ENCODE measurements at places on chromosomes 2 and 18.

DNA sequence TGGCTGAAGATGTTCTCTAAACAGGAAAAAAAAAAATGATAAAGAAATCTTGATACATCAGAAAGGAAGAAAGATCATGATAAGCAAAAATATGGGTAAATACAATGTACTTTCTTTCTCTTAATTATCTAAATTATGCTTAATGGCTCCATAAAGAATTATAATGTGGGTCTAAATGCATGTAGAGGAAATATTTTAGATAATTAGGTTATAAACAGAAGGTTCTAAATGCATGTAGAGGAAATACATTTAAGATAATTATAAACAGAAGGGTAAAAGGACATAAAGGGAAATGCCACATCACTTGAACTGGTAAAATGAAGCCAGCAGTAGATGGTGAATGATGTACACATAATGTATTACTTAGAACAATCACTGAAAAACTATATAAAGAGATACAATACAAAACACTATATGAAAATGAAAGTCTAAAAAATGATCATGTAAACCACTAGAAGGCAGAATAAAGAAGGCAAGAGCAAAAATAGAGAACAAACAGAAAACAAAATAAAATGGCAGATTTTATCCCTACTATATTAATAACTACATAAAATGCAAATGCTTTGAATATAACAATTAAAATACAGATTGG lies 308.4 kb upstream of the CDH2 start:
- DNase-seq: no peak

GRCh38 chr2:231552752-231553151 lies 22.5 kb upstream of the NMUR1 start:
- DNase-seq: no peak

DNA sequence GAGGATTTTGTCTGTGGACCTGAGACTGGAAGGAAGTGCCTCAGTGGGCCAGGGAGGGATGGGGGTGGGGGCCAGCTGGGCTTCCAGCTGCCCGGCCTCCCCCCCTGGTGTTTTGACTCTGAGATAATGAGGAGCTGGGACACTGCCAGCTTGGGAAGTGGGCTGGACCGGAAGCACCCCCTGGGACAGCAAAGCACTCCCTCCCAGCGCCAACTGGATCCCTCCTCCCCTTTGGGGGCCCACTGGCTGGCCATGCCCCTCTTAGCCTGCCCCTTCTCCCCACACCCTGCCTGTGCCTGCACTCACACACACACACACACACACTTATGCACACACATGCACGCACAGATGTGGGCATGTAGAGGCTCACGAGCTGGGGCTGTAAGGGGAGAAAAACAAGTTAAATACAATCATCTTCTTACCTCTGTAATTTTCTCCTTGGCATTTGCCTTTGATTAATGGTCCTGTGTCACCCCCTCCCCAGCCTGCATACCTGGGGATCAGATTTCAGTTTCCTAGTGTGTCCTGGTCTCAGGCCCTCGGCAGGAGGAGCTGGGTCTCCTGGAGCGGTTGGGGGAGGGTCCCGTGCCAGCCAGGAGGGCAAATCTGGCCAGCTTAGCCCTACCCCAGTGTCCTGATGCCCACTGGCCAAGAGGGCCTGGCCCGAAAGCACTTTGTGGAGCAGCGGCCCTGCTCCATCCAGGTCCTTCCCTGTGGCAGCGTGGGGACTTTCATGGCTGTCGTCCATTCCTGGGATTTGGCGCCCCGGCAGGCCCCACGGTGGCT lies 3.6 kb downstream of the ITM2C start:
- DNase-seq: no peak

GRCh38 chr18:61731178-61731577 lies 161.6 kb downstream of the RNF152 start:
- no peak for DNase-seq

DNA sequence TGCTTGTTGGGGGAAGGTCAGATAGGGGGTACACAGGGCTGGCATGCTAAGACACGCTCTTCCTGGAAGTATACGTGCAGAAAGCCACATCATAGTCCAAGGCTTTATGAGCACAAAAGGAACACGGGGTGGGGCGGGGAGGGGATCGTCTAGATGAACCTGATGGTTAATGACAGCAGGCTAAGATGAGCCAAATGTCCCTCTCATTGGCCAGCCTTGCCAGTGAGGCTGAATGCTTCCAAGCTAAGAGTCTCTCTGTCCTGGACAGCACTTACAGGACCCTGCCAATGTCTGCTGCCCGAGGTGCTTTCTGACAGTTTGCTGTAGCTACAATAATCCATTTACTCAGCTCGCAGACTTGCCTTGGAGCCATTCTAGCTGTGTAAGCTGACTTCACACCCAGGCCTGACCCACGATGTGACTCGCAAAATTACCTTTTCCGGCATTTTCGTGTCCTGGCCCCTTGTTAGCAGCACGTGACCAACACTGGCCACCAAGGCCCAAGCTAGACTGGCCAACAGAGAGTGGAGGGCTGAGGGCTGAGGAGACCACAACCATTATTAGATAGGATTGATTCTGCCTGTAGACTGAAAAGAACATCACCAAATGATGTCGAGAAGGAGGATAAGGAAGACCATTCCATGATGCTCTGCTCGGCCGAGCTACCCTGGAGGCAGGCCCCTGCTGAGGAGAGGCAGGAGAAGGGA lies 84.2 kb downstream of the MALT1 start:
- no peak for DNase-seq

GRCh38 chr2:7683708-7684107 lies 766.5 kb downstream of the RNF144A start:
- DNase-seq: no peak

DNA sequence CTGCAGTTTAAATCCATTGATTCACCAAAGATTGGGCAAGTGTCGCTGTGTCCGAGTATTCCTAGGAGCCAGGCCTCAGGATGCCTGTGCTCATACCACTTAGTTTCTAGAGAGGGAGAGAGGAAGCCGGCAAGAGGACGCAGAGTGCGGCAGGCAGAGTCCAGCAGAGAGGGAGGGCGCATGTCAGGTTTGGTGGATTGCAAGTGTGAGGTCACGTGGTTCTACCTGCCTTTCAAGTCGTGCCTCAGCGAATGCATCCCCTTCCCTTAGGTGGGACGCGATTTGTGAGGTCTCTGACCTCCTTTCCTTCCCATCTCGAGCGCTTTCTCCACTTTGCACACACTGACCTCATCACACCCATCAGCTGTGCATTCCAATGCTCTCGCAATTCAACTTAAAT lies 188.1 kb downstream of the TMEM18 start:
- no peak for DNase-seq

GRCh38 chr2:162938387-162938786 lies 99.8 kb upstream of the KCNH7 start:
- no peak for DNase-seq

DNA sequence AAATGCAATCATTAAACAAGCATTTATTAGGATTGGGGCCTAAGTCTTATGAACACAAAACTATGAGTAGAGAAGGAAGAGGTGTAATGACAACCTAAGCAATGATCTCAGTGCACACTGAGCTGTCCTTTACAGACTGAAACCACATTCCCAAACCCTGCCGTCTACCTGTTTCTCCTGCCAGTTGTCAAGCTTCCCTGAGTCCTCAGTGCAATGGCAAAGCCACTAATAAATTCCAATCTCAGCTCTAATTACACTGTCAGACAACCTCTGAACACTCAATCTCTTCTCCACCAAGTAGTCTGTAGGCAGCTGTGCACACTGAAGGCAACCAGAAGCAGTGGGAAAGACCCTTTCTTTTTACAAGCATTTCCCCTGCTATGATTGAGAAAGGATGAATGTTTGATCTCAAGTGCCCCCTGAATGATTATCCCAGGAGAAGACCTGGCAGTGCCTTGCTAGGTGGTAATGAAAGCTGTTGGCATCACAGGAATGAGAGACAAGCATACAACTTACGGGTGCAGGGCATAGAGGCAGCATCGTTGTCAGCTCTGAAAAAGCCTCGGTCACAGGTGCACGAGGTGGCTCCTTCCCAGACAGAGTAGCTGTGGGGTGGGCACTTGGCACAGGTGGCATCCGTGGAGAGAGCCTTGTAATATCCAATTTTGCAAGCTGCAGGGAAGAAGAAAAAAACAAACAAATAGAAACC lies 71.4 kb downstream of the EPHA4 start:
- DNase-seq: no peak

DNA sequence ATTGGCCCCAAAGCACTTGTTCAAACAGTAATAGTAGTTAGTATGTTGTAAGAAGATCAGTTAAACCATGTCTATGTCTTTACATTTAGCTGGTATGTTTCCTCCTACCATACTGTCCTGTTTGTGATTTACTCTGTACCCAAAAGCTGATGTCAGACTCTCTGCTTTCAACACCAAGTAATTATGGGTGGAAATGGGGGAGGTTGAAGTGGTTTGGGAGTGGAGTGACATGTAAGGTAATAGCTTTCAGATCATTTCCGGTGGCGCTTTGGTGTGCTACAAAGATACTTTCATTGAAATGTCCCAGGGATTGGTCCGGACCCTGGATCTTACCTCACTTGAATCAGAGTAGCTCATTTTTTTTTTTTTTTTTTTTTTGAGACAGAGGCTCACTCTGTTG lies 39.7 kb upstream of the TGIF1 start:
- DNase-seq: no peak

- no peak for DNase-seq
Observed at GRCh38 chr2:85669549-85669948, 1.6 kb upstream of the SFTPB start.

DNA sequence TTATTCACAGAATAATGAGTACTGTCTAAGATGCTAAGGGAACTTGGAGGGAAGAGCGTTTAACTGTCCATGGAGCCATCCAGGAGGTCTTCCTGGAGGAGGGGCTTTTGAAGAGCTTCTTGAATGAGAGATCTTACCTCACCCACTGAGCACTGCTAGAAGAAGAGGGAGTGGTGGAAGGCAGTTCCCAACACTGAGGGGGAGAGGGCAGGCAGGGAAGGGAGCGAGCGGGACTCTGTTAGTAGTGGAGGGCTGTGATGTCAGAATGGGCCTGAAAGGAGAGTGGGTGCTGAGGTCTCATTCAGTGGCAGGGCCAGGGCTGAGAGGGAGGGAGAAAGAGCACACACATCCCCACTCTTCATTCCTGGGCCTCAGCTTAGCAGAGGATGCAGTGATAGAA lies 65.0 kb downstream of the NCK2 start:
- no peak for DNase-seq

- no peak for DNase-seq
Observed at GRCh38 chr2:167652401-167652800, 595.0 kb downstream of the STK39 start.

GRCh38 chr2:165897726-165898125 lies 55.9 kb downstream of the TTC21B start:
- no peak for DNase-seq

- DNase-seq: no peak
Observed at GRCh38 chr2:239190361-239190760, 210.5 kb downstream of the HDAC4 start.

- no peak for DNase-seq
Observed at GRCh38 chr18:7458884-7459283, 108.2 kb upstream of the PTPRM start.

GRCh38 chr2:188114014-188114413 lies 177.7 kb upstream of the GULP1 start:
- DNase-seq: no peak

DNA sequence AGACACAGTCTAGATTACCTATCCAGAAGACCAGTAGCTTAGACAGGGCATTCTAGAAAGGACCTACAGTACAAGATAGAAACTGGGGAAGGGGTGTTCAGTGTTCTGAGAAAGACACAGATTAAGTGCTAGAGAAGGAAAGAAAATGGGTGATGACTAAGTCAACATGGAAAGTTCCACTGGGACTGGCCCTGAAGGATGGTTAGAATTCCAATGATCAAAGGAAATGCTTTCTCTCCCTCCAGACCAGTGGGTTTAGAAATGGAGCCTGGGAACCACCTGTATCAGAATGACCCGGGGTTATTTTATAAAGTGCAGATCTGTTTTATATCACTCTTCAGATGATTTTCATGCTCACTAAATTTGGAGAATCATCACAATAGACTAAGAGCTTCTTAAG lies 5.8 kb upstream of the COLEC12 start:
- DNase-seq: no peak

DNA sequence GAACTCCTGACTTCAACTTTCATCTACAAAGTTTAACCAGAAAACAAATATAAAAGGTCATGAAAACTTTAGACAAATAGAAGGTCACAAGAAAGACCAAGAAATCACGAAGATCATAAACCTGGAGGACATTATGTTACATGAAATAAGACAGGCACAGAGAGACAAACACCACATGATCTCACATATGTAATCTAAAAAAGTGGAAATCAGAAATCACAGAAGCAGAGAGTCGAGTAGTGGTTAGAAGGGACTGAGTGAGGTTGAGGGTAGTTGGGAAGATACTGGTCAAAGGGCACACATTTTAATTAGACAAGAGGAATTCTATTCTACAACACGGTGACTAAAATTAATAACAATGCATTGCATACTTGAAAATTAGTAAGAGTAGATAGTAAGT lies 1.4 kb downstream of the GCFC2 start:
- DNase-seq: no peak

DNA sequence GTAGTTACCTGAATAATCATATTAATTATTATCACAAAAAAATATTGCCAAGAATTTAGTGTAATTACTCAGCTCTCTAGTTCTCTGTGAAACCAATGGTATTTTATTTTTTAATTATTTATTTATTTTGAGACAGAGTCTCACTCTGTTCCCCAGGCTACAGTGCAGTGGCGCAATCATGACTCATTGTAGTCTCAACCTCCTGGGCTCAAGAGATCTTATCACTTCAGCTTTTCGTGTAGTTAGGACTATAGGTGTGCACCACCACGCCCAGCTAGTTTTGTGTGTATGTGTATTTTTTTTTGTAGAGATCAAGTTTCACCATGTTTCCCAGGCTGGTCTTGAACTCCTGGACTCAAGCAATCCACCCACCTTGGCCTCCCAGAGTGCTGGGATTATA lies 440.4 kb upstream of the CDH20 start:
- no peak for DNase-seq

DNA sequence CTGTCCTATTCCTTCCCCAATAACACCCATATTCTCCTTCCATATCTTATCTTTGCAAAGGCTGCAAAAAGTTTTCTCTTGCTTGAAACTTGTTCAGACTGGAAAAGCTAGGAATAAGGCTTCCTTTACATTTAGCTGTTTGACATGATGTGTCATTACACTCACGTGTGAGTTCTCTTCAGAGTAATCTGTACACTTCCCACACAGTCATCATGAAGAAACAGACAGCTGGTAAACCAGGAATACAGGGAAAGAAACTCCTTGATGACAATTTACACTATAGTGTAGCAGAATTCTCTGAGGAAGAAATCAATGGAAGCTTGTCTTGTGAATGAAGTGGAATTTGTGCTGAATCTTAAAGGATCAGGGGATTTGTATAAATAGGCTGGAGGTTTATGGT lies 628.6 kb upstream of the CDH2 start:
- no peak for DNase-seq

GRCh38 chr2:151792589-151792988 lies 35.6 kb downstream of the ARL5A start:
- no peak for DNase-seq

- DNase-seq: no peak
Observed at GRCh38 chr2:128690869-128691268, 372.2 kb upstream of the HS6ST1 start.

DNA sequence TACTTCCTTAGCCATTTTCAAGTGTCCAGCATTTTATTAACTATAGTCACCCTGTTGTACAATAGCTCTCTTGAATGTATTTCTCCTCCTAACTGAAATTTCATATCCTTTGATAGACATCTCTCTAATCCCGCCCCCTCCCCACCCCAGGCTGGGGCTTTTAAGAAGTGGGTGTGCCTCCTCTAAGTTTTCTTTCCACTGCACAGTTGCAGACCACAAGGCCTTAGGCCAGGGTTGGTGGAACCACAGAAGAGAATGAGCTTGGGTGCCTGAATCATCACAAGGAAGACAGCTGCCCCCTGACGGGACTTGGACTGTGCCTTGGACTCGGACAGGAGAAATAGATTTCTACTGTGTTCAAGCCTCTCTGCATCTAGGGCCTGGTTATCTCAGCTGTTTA lies 193.4 kb downstream of the HAUS1 start:
- DNase-seq: no peak
